ENCODE measurements at places on chromosomes 3 and 15. TPM values are rescaled to one million over a fixed set of nuclear protein-coding genes. Genes with fewer than 3 reads are reported as not detected.

FBLN2 gene
- total RNA-seq, result 1.8 TPM

FOXB1 gene
- 0.50 TPM for total RNA-seq

RTP1 gene
- total RNA-seq, result not detected

C3orf52 gene
- total RNA-seq, result 2.3 TPM

FBXW12 gene
- total RNA-seq, result not detected

All from activated CD8-positive, alpha-beta T cell treated with anti-CD3 and anti-CD28 coated beads, Interleukin-2, amount 10 ng/mL, durations not matched to agents 7 days and 5 days (primary cell).